CD8-positive, alpha-beta memory T cell (primary cell): ENCODE measurements at places on chromosomes 16 and 17.

DNA sequence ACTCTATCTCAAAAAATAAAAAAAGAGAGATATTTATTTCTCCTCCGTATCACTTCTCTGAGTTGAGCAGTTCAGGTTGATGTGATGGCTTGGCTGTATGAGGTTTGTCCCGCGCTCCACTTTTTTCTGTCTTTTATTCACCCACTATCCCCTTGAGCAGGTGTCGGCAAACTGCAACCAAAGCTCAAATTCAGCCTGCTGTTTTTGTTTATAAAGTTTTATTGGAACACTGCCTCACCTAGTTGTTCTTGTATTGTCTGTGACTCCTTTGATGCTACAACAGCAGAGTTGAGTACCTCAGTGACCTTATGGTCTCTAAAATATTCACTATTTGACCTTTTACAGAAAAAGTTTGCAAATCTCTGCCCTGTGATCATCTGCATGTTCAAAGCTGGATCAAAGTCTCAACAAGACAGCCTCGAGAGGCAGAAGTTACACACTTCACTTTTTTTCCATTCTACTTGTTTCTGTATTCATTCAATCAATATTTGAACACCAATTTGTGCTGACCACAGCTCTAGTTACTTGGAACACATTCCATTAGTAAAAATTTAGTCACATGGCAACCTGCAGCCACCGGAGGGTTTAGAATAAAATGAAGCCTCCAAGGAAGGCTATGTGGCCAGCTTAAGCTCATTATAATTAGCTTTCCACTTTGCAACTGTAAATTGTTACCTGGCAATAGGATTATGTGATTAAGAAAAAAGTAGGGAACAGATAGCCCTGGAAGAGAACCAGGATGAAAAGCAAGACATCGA is 945.8 kb downstream of the KCNJ2 start:
- DNase-seq: no peak

GRCh38 chr16:55370762-55371482 is 46.9 kb downstream of the IRX6 start:
- DNase-seq: no peak

DNA sequence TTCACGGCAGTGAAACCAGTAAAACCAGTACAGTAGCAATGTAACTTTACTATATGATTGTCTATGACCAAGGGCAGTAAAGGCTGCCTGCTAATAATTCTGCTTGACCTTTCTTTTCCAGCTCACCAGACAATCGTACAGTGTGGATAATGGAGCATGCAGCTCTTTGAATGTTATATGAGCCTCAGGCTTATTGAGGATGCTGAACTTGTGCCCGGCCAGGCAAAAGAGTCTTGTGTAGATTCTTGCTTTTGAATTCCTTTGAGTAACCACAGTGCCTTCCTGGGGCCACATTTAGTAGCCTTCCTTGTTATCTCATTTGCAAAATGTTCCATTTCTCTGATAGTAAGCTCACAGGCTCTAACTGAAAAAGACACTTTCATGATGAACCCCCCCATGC is 131.8 kb downstream of the CDH11 start:
- DNase-seq: no peak

DNA sequence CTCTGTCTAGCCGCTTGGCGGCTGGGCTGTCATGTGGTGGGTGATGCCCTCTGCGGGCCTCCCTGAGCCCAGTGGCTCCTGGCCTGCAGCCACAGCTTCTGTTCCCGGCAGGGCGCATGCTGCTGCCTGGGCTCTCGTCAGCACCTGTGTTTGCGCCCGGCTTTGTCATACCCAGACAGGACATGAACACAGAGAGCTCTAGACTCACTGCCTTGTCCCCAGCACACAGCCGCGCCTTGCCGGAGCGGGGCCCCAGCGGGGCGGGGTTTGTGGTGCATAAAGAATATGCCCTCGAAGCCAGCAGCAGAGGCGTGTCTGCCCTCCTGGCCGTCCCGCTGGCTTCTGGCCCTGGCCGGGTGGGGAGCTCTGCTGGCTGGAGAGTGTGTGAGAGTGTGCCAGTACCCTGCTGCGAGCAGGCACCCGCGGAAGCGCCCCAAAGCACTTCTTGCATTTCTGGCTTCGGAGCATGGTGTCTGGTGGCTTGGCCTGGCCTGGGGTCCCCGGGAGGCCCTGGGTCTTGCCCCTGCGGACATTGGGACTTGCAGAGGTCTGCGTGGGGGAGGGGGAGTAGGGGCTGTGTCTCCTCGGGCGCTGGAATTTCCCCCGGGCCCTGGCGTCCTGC is 14.4 kb downstream of the ASPSCR1 start:
- no peak for DNase-seq

GRCh38 chr17:50845240-50846147 is 10.1 kb downstream of the WFIKKN2 start:
- DNase-seq: no peak

- DNase-seq: no peak
Measured at GRCh38 chr17:37702598-37702997, 42.3 kb downstream of the HNF1B start.

- DNase-seq: no peak
Measured at GRCh38 chr16:73143576-73144422, 95.9 kb upstream of the ZFHX3 start.

- DNase-seq: no peak
Measured at GRCh38 chr16:8961811-8962390, 1.8 kb downstream of the USP7 start.

- DNase-seq: no peak
Measured at GRCh38 chr17:81537343-81537855, 9.2 kb downstream of the FSCN2 start.

GRCh38 chr17:31048142-31048541 is 46.6 kb upstream of the NF1 start:
- DNase-seq: no peak

- no peak for DNase-seq
Measured at GRCh38 chr17:17466511-17466910, 10.3 kb upstream of the MED9 start.
